ENCODE measurements at places on chromosomes 7 and 10. TPM values are rescaled to one million over a fixed set of nuclear protein-coding genes. Genes with fewer than 3 reads are reported as not detected.

DNA sequence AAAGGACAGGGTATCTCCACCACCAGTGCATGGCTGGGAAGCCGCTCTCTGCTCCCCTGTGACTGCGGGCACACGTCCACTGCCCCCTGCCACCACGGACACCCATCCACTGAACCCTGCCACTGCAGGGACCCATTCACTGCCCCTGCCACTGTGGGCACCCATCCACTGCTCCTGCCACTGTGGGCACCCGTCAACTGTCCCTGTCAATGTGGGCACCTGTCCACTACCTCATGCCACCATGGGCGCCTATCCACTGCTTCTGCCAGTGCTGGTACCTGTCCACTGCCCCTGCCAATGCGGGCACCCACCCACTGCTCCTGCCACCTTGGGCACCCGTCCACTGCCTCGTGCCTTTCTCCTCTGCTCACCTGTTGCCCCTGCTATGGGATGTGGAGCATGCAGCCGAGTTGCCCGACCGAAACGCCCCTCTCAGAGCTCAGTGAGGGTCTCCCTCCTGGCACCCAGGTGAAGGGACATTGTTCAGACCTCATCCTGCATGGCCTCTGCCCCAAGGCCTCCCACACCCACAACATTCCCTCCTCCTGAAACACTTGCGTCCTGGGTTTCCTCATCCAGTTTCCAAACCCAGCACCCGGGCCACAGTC is 207.4 kb downstream of the ADARB2 start:
- no peak for DNase-seq

DNA sequence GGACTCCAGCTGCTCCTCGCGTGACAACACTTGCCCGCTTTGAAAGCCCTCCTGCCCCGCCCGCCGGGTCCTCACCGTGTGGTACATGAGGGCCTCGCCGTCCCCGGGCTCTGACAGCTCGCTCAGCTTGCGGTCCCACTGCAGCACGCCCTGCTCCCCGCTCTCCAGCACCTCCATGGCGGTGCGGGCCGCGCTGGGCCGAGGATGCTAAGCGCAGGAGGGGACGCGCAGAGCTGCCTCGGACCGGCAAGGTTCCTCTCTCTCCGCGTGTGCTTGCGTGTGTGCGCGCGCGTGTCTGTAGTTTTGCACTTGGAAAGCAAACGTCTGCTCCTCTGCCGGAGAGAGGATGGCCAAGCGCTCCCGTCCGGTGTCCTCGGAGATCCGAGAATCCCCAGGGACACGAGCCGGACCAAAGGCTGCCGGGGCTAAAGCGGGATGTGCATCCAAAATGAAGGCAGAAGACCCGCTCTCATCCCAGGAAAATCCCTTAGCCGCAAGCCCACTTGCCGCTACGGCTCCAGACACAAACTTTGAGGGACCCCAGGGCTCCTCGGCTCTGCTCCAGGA is at the start of gene CREB3L2:
Gene CREB3L2, minus strand, starts transcription at position 558 of the 567 bp plus-strand sequence. Its CDS starts 381 bp downstream, at position 177.
- peak; percentile 71 for DNase-seq

The FAM25A gene
- total RNA-seq = not detected

The AKR1C4 gene
- not detected for total RNA-seq

DNA sequence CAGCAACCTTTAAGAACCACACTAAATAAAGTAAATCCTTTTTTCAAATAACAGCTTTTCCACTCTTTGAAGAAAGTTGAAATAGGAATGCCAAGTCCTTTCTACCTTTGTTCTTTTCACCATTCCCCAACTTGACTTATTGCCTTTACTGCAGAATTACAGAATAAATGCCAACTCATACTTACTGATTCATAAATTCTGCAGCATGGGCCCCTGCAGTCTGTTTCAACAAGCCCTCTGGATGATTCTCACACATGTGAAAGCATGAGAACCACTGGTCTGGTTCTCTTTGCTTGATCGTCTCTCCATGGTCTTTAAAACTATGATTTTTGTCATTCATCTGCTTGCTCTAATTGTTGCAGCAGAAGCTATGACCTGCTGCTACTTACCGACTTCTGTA is 56.1 kb downstream of the HACD1 start:
- no peak for DNase-seq

The ZNF804B gene
- total RNA-seq = not detected

DNA sequence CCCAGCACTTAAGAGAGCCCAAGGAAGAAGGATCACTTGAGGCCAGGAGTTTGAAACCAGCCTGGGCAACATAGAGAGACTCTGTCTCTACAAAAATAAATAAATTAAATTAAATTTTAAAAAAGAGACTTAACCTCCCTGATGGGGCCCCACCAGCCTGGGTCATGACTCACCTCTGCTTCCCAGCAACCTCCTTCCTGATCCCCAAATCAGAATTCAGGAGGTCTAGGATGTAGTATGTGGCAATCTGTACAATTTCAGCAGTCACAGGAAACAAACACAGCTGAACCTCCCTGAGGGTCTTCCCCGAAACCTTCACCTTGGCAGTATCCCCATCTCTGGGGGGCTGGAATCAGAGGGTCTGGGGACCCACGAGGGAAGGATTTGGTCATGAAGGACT is 9.7 kb upstream of the PPP1R35 start:
- no peak for DNase-seq

DNA sequence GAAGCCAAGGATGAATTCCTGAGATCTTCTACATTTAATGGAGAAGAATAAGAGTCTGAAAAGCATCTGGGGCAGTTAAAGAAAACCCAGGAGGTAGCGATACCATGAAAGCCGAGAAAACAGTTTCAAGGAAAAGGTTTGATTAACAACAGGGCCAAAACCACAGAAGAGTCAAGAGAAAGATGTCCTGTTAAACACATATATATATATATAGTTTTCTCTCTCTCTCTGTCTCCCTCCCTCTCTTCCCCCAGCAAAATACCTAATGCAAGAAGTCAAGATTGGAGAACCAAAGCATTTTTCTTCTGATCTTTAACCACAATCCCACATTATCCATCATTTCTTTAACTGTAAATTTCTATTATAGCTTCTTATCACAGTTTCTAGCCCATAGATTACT is 261.4 kb downstream of the SNX13 start:
- DNase-seq = no peak

All from heart left ventricle (tissue), 16 donors.